ENCODE measurements at places on chromosomes 1 and 21. TPM values are rescaled to one million over a fixed set of nuclear protein-coding genes. Genes with fewer than 3 reads are reported as not detected.

The TDRD10 gene
- not detected for total RNA-seq

The ASCL5 gene
- total RNA-seq: not detected

The CFAP74 gene
- not detected for total RNA-seq

The S100A8 gene
- total RNA-seq: 1.9 TPM

The RRAGC gene
- 37.6 TPM for total RNA-seq

The KLHDC8A gene
- total RNA-seq: 0.39 TPM

The CFAP107 gene
- total RNA-seq: not detected

The TNFAIP8L2 gene
- 17.6 TPM for total RNA-seq

The CDC7 gene
- total RNA-seq: 7.4 TPM

All from B cell (primary cell).